ENCODE measurements at places on chromosomes 7 and 10.

- peak; percentile 70 for DNase-seq
Measured at GRCh38 chr7:2116989-2117591, 115.7 kb downstream of the MAD1L1 start.

DNA sequence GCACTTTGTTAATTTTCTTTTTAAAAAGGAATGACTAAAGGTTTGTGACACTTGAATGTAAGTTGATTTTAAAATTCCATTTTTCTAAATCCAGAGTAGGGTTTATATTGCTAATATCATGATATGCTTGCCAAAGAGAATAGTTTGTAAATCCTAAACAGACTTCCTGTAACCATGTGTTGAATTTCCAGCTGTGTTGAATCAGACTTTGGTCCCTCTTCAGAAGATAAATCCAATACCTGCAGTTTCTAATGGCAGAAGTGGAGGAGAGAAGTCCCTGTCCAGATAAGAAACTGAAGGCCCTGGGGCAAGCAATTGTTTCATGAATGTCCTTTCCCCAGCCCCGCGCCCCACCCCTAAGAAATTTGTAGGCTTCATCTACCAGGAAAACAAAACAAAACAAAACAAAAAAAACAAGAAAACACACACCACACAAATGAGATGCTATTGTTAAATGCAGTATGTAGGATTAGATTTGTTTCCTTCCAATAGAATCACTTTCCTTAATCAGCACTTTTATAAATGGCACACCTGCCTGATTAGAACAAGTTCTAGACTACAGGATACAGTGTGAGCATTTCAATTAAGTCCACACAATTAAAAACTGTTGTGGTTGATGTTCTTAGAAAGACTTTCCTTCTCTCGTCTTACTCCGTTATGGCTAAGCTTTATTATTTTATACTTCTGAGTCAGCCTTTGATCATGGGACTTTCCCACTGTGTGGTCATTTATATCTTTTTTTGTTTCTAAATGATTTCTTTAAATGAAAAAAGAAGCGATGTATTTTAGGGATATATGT, 122.8 kb downstream of the KAT6B start:
- peak; percentile 57 for DNase-seq

DNA sequence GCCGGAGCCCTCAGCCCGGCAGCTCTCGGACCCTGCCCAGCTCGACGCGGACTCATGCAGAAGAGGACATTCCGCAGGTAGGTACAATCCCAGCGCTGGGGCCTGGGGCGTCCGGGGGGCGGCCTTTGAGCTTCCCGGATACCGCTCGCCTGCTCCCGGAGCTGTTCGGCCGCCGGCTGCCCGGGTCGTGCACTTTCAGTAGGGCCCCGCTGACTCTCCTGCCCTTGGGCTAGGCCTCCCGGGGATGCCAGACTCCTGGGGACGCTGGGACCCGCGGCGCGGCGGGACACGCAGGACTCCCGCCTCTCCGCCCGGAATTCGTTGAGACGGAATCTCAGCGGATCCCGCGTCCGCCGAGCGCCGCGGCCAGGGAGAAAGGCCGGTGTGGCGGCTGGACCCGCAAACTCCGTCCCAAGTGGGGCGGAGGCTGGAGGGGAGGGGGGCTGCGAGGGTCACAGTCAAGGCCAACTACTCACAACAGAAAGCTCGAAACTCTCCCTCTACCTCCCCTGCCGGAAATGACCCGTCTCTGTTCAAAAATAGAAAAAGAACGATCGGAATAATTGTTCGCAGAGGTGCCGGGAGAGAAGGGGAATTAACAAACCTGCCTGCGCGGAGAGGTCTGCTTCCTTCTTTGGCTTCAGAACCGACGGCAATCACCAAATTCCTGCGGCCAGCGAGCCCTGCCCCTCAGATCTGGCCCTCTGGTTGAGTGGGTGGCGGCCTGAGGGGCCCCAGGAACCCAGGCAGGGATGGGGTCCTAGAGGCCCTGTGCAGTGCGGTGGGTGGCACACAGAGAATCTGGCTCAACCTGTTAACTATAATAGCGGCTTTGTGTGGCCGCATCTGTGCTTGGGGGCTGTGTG, 9.2 kb downstream of the TLX1 start:
- DNase-seq: no peak

GRCh38 chr7:38147005-38147404, 31.0 kb upstream of the STARD3NL start:
- DNase-seq: no peak

GRCh38 chr7:105267244-105267643, 121.5 kb downstream of the SRPK2 start:
- no peak for DNase-seq

DNA sequence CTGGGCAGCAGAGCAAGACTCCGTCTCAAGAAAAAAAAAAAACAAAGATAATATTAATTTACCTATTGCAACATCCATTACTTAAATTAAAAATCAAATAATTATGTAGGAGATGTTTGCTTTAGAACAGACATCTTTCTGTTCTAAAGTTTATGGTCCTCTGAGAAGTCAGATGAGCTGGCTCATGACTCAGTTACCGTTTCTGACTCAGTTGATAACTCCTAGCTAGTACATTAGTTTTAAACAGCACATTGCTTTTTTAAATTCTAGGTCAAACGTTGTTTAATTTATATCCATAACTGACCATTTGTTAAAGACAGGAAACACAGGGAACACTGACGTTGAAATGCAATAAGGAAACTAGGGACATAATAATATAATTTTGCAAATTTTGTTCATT, 162.7 kb downstream of the ETV1 start:
- DNase-seq: no peak

DNA sequence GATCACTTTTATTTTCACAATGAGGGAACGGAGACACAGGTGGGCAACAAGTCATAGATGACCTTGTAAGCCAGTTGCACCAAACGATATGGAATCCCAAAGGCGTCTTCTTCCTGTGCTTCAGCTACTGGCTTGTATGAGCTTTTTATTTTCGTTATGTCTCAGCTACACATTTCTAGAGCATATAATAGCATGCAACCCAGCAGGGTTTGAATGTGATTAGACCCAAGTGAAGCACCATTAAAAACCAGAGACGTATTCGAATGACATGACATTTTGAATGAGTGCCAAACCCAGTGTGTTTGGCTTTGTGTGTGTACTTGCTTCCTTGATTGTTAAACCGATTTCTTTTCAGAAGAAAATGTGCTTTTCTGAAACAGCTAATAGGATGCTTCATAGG, 963.2 kb upstream of the CELF2 start:
- peak; percentile 9 for DNase-seq

GRCh38 chr10:71608819-71609768, 110.5 kb downstream of the C10orf105 start:
- peak; percentile 83 for DNase-seq

- no peak for DNase-seq
Measured at GRCh38 chr7:113891828-113892227, 27.0 kb downstream of the PPP1R3A start.

DNA sequence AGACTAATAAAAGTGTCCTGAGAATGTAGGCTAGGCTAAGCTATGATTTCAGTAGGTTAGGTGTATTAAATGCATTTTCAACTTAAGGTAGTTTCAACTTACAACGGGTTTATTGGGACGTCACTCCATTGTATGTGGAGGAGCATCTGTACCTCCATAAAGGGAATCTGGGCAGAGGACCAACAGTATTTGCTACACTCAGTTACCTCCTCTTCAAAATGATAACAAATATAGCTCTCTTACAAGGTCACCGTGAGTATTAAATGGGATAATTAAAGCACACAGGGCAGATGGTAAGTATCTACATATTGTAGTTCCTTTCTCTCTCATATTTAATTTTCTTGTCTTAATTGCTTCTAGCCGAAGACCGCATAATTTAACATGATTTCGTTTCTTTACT, 59.0 kb upstream of the FGL2 start:
- no peak for DNase-seq

- DNase-seq: no peak
Measured at GRCh38 chr7:137093198-137093597, 224.7 kb downstream of the CHRM2 start.

DNA sequence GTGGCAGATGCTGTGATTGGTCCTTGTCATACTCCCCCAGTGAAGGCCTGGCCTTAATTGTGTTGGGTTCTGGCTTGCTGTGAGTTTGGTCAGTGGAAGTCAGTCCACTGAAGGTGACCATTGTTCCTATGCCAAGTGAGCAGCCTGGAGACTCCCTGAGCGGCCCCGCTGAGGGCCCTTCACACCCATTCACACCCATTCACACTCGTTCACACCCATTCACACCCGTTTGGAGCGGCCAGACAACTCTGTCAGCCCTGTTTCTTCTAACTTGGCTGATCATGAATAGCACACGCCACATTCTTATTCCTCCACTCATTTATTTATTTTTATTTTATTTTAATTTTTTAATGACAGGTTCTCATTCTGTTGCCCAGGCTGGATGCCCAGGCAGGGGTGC, 61.5 kb downstream of the C10orf120 start:
- no peak for DNase-seq

- DNase-seq: no peak
Measured at GRCh38 chr7:77393261-77393660, 22.9 kb downstream of the GSAP start.

GRCh38 chr10:70286616-70287015, 2.8 kb upstream of the NPFFR1 start:
- no peak for DNase-seq

GRCh38 chr10:29205787-29206186, 83.1 kb upstream of the LYZL1 start:
- no peak for DNase-seq

DNA sequence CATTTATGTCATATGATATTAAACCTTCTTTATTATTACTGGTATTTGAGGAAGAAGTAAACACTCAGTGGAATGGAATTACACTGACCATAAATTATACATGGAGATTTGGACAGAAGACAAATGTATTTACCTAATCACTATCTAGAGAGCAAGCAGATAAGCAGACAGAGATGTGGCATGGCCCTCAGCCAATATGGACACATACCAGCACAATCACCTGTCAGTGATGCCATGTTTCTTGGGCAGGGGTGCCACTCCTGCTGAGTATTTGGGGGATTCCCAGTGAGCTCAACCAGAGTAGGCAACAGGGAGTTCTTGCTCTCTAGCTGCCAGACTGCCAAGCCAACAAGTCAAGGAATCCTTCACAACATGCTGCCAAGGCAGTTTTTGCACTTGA, 866.3 kb upstream of the LRRN3 start:
- DNase-seq: peak; percentile 14

- no peak for DNase-seq
Measured at GRCh38 chr10:61029411-61029810, 85.4 kb upstream of the RHOBTB1 start.

DNA sequence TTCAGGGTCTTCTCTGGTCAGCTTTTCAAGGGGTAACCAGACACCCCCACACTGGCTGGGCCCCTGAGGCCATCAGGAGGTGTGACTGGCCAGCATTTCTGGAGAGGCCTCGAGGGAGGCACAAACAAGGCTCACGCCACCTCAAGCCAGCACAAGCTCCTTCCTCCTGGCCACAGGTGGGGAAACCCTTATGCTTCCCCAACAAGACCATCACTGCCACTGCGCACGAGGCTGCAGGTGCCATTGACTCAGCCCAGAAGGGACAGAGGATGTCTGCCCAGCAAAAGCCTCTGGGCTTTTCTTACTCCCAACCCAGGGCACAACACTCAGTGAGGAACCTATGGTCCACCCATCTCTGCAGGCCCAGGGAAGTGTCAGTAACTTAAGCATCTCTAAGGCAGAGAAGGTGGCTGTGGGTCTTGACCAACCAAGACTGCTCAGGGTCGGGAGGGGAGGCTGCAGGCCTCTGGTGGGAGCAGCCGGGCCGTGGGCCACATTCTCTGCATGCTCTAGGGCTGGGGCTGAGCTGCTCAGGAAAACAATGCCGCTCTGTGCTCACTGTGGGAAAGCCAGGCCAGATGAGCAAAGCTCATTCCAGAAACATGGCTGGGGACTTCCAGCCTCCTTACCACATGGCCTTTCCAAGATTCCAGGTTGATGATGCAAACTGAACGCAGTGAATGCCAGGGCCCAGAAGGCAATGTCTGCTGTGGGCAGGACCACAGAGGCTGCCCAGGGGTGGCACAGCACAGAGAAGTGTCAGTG, 24.2 kb upstream of the RASSF4 start:
- peak; percentile 92 for DNase-seq

DNA sequence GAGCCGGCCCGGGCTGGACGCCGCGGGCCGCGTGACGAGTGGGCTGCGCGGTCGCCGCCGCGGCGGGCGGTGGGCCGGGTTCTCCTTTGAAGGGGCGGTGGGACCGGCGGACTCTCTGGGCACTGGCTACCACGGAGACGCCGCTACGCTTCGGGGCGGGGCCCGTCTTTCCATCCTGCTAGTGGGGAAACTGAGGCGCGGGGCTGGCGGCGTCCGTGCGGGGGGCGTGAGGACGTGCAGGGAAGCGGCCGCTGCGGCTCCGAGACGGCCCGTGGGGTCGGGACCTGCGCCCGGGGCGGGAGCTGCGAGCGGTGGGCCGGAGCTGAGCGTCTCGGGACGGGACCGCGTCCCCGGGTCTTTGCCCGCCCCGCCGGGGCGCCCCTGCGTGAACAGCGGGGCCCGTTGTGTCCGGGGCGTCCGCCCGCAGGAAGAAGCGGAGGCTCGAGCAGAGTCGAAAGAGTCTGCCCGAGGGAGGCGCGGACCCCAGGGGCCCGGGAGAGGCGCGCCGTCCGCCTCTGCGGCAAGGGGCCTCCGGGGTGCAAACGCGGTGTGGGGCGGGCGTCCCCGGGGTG, 548 bp upstream of the BNIP3 start:
- no peak for DNase-seq

DNA sequence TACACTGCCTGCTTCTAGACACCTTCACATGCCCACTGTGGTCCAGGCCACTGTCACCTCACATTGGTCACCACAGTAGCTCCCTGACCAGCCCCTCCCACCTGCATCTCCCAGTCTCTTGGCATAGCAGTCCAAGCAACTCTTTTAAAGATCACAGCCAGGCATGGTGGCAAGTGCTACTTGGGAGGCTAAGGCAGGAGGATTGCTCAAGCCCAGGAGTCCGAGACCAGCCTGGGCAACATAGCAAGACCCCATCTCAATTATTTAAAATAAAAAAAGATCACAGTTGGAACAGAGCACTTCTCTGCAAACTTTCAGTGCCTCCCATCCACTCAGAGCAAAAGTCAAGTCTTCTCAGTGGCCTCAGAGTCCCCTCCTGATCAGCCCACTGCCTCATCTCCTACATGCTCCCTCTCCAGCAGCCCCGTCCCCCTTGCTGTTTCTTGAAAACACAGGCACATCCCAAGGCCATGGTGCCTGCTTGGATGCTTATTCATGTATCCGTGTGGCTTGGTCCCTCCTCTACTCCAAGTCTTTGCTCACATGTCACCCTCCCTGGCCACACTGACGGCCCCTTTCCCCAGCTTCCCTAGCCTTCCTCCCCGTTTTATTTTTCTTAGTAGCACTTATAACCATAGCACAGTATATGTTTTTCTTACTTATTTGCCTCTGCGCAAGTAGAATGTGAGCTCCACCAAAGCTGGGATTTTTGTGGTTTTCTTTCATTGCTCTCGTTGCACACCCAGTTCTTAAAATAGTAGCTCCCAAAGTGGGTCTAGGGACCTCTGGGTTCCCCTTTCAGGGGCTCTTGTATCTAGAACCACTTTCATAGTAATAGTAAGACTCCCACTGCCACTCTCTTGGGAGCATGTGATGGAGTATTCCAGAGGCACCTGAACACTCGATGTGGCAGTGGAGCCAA, 19.5 kb downstream of the TSPAN15 start:
- DNase-seq: no peak
